ENCODE measurements at places on chromosomes 16 and 17.

DNA sequence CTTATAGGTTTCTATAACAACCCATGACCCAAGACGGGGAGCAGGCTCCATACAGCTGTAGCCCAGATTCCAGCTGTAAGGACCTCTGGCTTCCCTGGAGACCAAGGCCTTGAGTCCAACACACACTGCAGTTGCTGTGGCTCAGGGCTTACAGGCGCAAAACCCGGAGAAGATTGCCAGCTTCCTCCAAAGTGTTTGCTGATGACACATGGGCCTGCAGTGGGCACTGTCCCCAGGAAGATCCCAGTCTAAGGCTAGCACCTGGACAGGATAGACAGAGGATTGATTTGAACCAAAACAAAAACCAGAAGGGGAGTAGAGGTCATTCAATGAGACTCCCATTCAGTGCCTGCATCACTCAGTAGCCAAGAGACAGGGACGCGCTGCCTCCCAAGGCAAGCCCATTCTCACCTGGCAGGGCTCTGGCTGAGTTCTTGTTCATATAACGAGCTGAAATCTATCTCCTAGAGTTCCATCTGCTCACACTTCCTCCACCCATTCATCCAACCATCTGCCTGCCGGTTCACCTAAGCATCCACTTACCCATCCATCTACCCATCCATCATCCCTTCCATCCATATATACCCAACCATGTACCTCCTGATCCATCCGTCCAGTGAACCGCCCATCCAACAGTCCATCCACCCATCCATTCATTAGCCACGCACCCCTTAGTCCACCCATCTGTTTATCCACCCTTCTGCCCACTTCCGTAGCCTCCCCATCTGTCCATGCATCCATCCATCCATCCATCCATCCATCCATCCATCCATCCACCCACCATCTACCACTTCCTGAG, 10.2 kb downstream of the RAB11FIP4 start:
- DNase-seq = no peak

- DNase-seq = no peak
Observed at GRCh38 chr16:85028685-85029407, 1.3 kb downstream of the KIAA0513 start.

DNA sequence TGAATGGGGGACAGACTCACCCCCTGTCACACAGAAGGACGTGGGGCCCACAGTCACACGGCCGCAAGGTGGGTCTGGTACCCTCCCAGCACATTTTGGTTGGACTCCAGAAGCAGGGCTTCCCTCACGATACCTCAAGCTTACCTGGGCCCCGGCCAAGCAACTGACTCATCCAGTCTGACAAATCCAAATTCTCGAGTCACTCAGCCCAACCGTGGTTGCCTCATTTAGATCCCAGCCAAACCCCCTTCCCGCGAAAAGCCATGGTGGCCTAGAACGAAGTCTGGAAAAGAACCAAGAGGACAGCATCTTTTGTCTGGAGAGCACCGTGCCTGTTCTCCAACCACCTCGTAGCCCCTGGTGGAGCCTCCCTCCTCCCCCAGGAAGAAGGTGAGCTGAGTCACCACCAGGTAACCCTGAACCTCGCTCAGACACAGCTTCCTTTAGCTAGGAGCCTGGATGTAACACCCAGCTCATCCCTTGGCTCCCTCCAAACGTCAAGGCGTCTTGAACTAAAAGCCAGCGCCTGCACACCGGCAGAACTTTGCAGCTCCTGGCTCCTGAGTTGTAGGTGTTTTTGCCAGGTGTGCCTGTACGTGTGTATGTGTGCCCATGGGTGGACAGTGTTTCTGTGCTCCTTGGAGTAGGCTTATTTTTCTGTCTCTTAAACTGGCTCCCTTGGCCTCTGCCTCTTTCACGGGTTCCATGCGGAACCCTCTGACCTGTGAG, 78.9 kb downstream of the CMIP start:
- DNase-seq = peak; percentile 72

DNA sequence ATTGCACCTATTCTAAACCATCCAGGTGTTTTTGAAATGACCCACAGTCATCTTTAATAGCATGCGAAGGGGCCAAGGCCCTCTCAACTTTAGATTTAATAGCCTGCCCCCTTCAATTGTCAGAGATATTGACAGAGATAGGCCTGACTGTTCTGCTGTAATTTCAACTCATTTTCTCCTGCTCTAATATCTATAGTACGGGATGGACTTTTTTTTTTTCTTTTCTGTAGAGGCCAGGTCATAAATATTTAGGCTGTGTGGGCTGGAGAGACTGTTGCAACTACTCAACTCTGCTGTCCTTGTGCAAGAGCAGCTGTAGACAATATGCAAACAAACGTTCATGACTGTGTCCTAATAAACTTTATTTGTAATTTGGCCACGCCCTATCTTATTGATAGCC, 24.7 kb upstream of the KRT20 start:
- DNase-seq = peak; percentile 72

DNA sequence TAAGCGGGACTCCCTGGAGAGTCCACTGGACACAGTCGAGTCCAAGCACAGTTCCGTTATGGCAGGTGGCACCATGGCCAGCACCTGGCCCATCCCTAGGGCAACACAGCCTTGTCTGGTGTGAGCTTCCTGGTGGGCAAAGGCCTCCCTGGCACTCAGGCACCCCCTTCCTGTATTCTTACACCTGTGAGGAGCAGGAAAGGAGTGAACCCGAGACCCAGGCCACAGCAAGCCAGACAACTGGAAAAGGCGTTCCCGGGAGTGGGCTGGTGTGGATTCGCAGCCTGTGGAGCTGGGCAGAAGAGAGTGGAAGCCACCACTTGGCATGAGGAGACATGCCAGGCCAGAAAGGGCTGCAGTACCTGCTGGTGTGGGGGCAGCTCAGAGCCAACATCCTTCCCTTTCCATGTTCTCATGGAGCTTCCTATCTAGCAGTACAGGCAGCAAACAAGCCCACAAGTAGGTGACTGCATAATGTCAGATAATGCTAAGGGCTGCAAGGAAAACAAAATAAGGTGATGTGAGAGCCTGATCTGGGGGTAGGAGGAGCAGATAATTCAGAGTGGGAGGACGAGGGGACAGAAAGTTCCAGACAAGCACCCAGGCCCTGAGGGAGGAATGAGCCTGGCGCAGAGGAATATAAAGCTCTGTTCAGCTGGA, 87.0 kb downstream of the GNAO1 start:
- no peak for DNase-seq

DNA sequence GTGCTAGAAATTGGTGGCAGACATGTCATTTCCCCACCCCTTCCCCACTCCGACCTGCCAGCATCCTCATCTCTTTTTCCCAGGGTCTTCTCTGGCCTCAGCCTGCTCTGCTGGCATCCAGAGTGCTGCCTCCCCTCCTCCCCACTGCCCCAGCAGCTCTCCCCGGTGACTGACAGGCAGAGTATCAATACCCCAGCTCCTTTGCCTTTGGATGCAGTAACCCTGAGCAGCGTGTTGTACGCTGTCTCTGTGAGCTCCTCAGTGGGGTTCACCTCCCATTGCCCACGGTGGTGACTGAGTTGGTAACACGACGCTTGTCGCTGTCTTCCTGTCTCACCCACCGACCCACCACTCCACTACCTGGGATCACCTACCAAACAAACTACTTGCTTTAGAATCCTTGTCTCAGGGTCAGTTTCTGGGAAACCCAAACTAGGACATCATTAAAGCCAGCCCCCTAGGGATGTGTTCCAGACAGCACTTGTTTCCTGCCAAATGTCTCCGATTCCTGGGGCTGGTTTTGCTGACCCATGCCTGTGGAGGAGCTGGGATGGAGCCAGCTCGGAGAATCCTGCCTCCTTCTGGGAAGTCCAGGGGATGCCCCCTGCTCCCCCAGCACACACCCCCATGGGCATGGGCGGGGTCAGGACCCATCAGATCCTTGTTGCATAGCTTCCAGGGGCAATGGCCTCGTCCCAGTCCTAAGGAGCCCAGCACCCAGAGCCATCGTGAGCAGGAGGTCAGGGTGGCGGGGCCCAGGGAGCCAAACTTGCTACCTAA, 8.3 kb upstream of the SBK1 start:
- DNase-seq = no peak

GRCh38 chr16:57532266-57532625, 4.1 kb downstream of the CCDC102A start:
- DNase-seq = no peak

DNA sequence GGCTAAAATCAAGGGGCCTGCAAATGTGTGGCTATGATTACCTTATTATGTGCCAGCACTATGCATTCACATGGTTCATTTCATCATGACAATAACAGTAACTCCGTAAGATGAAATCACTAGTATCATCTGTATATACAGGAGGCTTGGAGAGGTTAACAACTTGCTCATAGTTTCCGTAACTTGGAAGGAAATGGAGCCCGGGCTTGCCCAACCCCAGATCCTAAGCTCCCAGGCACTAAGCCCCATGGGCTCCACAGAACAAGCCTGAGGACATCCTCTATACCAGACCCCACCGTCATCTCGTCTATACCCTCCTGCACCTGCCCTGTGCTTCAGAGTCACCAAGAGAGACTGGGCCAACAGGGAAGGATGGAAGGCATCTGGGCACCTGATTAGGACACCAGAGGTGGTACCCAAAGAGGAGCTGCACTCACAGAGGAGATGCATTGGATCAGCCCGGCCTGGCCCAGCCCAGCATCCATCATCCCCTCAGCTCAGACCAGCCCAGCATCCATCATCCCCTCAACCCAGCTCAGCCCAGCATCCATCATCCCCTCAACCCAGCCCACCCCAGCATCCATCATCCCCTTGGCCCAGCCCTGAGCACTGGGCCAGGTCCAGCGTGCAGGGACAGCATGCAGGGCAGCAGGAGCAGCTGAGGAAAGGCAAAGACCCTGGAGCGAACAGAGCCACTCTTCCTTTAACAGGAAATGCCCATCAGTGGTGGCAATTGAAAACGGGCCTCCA, 28.5 kb downstream of the NSMCE1 start:
- DNase-seq = no peak

DNA sequence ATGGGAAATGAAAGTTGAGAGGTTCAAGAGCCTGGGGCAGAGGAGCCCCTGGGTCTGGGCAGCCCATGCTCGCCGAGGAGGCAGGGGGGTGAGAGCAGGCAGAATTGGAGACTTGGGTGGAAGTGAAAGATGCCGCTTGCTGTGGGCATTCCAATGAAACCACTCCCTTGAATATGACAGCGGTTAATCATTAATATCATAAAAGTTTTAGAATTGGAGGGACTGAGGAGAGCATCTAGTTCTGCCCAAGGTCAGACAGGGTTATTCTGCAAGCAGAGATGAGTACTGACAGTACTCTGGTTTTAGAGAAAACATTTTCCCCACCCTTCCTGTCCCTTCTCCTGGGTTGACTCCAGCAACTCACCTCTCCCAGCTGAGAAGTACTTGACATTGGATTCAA, 180.2 kb downstream of the MSI2 start:
- DNase-seq = no peak

DNA sequence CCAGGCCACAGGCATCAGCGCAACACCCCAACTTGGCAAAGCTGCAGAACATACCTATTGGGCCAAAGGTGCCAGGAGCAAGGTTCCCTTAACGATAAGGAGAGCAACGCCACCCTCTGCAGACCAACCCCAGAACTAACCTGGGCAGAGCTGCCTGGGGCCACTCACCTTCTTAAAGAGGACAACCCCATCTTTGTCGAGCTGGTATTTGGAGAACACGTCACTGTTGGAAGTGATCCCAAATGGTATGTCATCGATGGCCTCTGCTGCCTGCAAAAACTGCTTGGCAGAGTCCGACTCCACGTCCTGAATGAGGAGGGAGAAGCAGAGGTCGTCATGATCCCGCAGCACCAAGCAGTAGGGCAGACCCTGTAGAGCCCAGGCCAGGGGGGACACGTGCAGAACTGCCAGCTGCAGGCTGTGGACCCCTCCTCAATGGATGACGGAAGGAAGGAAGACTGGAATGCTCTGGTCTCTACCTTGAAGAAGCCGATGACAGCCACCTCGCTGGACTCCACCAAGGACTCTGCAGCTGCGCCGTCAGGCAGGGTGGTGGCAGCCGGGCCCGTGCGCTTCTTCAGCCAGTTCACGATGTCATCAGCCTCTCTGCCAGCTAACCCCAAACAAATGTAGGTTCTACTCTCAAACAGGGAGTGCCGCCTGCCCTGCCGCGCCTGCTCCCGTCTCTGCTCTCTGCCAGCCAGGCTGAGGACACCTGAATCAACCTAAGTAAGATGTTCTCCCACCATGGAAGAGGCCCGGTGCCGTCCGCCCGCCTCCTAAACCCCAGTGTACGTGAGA, 5.2 kb downstream of the P4HB start:
- no peak for DNase-seq

DNA sequence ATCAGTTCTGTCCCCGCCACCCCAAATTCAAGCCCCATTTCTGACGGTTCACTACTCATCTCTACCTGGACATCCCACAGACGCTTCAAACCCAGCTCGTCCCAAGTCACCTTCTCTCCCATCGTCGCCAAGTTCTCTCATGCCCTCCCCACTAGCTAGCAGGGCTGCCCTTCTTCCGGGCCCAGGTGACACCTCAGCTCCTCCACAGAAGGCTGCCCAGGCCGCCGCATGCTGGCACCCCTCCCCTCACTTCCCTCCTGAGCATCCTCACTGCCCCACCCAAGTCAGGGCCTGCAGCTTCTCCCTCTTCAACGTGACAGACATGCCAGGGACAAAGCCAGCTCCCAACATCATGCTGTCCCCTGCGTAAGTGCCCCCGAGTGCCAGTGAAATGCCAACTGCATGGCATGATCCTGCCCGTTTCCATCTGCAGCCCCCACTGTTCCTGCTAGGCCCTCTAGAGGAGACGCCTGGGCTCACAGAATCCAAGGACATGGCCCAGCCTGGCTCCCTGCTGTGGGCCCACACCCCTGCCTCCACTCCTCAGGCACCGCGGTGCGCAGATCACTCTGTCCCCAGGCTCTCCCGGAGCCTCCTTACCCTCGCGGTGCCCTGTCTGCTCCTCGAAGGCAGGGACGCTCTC, 5.9 kb downstream of the CYB561 start:
- no peak for DNase-seq

- no peak for DNase-seq
Observed at GRCh38 chr17:67021743-67022450, 22.5 kb upstream of the CACNG1 start.

DNA sequence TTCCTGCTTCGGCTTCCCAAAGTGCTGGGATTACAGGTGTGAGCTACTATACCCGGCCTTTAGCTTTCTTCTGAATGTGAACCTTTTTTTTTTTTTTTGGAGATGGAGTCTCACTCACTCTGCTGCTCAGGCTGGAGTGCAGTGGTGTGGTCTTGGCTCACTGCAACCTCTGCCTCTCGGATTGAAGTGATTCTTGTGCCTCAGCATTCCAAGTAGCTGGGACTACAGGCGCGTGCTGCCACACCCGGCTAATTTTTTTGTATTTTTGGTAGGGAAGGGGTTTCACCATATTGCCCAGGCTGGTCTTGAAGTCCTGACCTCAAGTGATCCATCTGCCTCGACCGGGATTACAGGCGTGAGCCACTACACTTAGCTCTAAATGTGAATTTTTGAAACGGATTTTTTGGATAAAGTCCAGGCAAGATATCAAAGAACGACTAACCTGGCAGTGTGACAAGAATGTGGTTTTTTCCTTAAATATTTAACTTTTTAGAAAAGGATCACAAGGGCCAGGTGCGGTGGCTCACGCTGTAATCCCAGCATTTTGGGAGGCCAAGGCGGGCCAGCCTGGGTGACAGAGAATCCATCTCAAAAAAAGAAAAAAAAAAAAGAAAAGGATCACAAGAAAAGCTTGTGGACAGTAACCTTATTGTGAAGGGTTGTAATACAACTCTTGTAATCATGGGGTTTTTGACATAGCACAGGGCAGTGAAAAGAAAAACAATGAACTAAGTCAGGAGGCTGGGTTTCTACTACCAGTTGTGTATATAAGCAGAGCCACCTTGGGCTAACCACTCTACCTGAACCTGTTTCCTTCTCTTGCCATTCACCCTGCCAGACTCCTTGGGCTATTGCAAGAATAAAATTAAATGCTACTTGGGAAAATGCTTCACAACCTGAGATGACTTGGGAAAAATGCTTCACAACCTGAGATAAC, 6.2 kb downstream of the BRCA1 start:
- DNase-seq = no peak

- no peak for DNase-seq
Observed at GRCh38 chr17:50072130-50072529, 16.2 kb downstream of the ITGA3 start.
